ENCODE measurements at places on chromosomes 5 and 9. TPM values are rescaled to one million over a fixed set of nuclear protein-coding genes. Genes with fewer than 3 reads are reported as not detected.

- no peak for DNase-seq
Measured at GRCh38 chr9:89746385-89747116, 141.7 kb downstream of the GADD45G start.

- no peak for DNase-seq
Measured at GRCh38 chr5:129445379-129445778, 14.7 kb upstream of the ADAMTS19 start.

DNA sequence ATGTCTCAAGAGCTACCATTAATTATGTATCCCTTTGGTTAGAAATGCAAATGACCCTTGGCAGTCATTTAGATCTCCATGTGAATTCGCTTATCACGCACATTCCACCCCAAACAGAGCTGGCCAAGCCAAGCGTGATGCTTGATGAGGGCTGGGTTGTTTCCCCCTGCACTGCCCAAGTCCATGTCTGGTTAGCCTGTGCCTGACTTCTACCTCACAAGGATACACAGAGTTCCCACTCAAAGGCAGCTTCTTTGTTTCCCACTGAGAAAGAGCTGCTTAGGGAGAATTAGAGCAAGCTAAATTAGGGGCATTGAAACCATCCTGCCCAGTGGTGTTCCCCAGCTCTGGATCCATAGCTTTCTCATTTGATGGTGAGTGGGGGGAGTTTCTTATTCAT, 87.2 kb downstream of the FSTL4 start:
- DNase-seq: no peak

- DNase-seq: no peak
Measured at GRCh38 chr5:83956386-83956785, 235.7 kb upstream of the HAPLN1 start.

GRCh38 chr5:150599281-150599680, 41.2 kb upstream of the SYNPO start:
- no peak for DNase-seq

- peak; percentile 51 for DNase-seq
Measured at GRCh38 chr9:37390759-37391158, 31.7 kb upstream of the GRHPR start.

DNA sequence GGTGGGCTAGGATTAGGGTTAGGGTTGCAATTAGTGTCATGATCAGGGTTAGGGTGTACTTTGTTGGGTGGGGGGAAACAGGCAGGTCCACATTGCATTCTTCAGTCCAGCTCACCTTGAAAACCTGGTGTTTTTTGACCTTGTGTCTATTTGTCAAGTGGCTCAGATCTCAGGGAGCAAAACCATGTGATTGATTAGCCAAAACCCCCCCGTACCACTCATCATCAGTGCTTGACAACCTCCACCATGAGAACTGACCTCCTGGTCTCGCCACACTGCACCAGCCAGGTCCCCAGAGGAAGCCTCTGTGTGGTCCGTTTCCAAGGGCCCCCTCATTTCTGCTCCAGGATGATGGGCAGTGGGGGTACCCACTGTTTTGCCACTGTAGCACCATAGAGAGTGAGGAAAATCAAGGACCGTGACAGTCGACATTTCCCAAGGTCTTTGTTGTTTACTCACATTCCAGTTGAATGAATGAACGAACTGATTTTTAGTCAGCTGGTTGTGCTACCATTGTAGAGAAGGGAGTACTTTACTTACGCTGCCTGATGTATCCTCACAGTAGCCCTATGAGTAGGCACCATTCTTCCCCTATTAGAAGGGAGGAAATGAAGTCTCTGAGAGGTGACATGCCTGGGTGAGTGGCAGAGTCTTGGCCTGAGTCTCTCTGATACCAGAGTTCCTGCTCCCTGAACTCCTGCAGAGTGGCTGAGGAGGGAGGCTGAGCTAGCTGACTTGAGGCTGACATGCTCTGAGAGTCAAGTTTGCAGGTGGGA, 84.8 kb downstream of the RAD23B start:
- no peak for DNase-seq

GRCh38 chr5:6961837-6962635, 248.8 kb downstream of the TENT4A start:
- DNase-seq: no peak

- no peak for DNase-seq
Measured at GRCh38 chr5:172565455-172565854, 75.6 kb upstream of the NEURL1B start.

DNA sequence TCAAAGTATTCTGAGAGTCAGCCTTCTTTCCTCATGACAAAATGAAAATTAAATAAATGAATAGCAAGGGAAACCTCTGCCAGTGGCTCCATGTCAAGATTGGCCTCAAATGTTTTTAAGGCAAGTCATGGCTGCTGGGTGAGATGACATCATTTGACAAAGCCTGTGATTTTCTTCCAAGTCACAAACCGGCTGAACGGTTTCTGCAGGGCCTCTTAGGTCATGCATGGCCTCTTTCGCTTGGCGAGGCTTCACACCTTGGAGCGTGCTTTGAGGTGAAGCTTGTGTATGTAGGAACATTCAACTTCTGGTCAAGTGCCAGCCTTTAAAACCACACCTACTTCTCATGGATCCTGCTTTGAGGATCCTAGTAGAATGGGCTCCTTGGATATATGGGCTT, 161.0 kb upstream of the ZNF618 start:
- DNase-seq: no peak

DNA sequence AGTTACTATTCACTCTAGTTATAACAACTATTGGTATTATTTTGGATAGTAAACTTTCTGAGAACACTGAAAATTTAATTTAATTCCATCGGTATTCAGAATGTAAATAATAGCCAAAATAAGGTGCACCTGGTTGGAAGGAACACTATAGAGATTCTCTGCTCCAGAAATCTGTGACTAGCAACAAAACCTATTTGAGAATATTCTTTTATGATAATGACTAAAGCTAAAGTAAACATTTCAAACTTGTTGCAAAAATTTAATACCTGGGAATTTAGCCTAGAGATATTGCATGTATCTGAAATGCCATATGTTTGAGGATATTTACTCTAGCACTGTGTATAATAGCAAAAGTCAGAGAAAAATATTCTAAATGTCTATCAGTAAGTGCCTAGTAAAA, 144.1 kb downstream of the PLK2 start:
- no peak for DNase-seq

- DNase-seq: no peak
Measured at GRCh38 chr9:77883846-77884771, 147.5 kb downstream of the GNAQ start.

DNA sequence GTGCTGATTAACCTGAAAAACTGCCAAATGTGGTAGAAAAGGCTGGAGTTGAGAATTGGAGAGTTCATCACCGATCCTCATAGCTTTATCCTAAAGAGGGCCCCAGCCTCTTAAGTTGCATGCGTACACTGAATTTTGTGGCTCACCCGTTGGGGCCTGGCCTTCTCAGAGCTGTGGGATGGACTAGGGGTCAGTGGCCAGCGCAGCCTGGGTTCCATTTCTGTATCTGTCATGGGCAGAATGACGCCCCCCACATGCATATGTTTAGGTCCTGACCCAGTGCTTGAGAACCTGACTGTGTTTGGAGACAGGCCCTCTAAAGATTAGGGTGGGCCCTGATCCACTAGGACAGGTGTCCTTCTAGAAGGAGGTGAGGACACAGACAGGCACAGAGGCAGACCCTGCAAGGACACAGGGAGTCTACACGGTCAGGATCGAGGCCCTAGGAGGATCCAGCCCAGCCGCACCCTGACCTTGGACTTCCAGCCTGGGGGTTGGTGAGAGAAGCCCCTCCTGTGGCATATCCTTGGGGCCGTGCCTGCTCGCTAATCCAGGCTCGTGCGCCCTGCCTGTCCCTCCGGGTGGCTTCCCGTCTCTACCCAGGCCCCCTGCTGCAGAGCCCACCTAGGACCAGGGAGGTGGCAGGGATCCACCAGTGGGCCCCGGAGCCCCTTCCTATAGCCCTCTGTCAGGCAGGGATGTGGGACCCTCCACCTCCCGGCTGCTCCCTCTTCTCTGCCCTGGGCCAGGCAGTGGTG, 32.2 kb downstream of the NDUFS6 start:
- no peak for DNase-seq

GRCh38 chr5:36205329-36205728, 36.4 kb downstream of the NADK2 start:
- no peak for DNase-seq

The ADAMTS6 gene
- total RNA-seq: 21.6 TPM

The MCC gene
- not detected for total RNA-seq

The SLC38A9 gene
- 10.7 TPM for total RNA-seq

The SAXO1 gene
- total RNA-seq: not detected

The SPINK13 gene
- total RNA-seq: not detected

The SLC34A3 gene
- not detected for total RNA-seq

Measured in HT-29 (cell line).